ENCODE measurements at places on chromosomes 13 and 19.

DNA sequence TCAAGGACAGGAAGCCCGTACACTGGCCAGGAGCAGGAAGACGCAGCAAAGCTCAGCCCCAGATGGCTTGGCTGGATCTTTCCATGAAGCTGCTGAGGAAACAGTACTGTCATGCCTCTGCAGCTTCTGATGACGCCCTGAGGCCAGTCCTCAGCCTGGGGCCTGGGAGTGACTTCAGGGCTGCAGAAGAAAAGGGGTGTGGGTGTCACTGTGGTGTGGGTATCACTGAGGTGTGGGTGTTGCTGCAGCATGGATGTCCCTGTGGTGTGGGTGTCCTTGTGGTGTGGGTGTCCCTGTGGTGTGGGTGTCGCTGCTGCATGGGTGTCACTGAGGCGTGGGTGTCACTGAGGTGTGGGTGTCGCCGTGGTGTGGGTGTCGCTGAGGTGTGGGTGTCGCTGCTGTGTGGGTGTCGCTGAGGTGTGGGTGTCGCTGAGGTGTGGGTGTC lies 12.0 kb upstream of the GAS6 start:
- peak; percentile 42 for DNase-seq

- DNase-seq = no peak
These were observed 15.8 kb upstream of the ELF1 start for GRCh38 chr13:41034881-41035280.

- no peak for DNase-seq
These were observed 23.1 kb downstream of the SIAH3 start for GRCh38 chr13:45828256-45828968.

DNA sequence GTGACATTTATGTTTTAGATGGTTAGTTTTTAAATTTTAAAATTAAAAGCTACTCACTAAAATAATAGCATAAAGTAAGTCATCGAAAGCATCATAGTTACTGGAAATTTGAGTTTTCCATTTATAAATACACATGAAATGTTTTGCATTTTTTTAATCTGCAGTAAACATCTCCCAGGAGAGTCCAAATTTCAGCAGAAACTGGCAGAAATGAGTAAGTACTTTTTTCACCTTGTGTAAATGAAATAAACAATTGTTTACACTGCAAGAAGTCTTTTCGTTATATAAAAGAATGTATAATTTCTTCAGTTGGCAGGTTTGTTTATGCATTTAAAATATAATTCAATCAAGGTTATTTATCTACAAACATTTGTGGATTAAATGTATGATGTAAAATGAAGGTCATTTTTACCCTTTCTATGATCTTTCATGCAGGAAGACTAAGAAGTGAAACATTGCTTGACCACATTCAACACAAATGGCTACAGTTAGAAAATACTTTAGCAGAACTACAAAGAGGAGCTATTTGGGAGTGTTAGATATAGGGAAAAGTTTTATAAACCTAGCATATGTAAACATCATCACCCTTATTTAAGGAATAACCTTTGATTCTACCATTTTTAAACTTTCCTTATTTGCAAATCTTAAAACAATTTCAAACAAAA lies 55.6 kb downstream of the RCBTB2 start:
- no peak for DNase-seq

GRCh38 chr13:98507282-98507797 lies 69.6 kb downstream of the STK24 start:
- no peak for DNase-seq

DNA sequence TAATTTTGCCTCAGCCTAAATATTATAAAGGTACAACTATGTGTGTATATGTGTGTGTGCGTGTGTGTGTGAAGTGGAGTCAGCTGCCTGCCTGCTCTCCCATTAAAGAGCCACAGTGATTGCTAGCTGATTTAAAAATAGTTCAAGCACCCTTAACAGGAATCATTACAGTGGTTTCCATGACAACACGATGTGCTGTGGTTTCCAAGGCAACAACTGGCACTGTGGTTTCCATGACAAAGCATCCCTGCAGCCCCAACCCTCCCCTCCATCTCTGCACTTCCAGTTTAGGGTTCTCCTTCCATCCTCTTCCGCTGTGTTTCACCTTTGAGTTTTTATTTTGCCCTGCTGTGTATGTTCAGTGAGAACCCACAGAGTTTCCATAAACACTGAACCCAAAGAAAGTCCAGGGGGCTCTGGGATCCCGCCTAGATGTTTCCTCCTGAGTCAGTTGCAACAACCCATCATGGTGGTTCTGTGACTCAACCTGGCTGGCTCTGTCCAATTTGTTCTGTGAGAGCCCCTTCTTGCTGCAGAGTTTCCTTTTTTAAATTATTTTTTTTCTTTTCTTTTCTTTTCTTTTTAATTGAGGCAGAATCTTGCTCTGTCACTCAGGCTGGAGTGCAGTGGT lies 7.1 kb upstream of the PNMA8A start:
- peak; percentile 17 for DNase-seq

- DNase-seq = no peak
These were observed 150.9 kb downstream of the RGCC start for GRCh38 chr13:41608111-41608838.

DNA sequence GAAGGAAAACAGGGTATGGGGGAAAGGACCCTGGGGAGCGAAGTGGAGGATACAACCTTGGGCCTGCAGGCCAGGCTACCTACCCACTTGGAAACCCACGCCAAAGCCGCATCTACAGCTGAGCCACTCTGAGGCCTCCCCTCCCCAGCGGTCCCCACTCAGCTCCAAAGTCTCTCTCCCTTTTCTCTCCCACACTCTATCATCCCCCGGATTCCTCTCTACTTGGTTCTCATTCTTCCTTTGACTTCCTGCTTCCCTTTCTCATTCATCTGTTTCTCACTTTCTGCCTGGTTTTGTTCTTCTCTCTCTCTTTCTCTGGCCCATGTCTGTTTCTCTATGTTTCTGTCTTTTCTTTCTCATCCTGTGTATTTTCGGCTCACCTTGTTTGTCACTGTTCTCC lies 2.7 kb downstream of the KLK3 start:
- DNase-seq = no peak

DNA sequence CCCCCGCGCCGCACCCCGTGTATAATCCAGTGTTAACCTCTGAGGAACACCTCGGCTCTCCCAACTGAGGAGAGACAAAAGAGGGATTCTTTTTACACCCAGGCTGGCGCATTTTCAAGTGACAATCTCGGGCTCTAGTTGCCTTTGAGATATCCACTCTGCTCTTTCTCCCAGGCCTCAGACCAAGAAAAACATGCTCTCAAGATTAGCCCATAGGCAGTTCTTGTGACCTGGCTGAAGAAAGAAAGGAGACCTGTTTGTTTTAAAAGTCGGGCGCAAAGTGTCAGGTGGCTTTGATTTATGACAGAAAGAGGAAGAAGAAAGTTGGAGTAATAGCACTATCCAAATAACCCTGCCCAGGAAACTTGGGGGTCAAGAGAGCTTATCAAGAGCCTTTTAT lies 27.3 kb downstream of the SHISA2 start:
- DNase-seq = no peak

DNA sequence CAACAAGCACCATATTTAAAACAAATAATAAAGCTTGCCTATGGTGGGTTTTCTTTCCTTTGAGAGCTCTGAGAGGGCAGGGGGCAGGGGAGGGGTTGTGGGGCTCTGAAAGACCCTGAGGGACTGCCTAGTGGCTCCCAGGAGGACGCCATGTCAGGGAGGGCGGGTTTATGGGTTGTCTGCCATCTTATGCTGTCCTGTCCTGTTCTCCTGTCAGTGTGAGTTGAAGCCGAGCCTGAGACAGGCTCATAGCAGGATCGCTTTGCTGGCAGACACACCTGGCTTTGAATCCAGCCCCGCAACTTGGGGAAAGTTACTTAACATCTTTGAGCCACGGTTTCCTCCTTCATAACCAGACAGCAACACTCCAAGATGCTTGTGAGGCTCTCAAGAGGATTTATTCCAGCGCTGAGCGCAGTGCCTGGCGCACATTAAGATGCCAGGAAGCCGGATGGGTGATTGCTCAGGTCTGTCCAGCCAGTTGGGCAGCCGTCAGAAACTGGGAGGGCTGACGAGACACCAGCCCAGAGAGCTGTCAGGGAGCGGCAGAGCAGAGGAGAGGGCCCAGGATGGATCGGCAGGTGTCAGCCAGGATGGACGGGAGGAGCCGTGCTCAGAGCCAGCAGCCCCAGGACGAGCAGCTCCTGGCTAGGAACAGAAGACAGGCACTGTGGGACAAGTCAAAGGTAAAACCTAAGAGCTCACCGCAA lies 36.8 kb upstream of the C1QTNF9 start:
- DNase-seq = no peak

GRCh38 chr19:6279620-6279930 lies 200 bp downstream of the MLLT1 start:
- no peak for DNase-seq

DNA sequence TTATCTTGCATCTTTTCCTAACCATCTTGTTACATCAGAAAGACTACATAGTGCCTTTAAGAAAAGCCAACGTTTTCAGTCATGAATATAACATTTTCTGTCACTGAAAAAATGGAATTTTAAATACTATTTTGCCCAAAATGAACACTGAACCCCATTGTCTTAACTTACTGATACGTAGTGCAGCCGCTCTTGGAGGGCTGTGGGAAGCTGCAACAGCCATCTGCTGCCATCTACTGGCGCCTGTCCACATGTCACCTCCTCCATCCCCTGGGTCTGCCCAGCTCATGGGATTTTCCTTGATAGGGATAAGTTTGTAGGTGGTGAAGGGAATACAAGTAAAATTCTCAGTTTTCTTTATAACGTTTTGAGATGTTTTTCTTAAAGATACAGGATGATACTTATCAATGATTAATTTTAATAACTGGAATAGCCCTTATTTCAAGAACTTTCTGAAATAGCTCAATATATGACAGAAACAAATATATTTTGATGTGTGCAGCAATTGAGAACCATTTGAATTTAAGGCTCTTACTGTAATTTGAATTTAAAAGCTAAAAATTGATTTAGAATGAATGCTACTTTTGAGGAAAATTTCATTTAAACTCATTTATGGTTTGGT lies 73.7 kb downstream of the GGACT start:
- peak; percentile 63 for DNase-seq

- DNase-seq = no peak
These were observed 33.1 kb upstream of the LMO7 start for GRCh38 chr13:75603038-75603437.

All from CD4-positive, alpha-beta T cell treated with Interferon gamma for 1 hour (primary cell).